ENCODE measurements at places on chromosomes 3 and 15. TPM values are rescaled to one million over a fixed set of nuclear protein-coding genes. Genes with fewer than 3 reads are reported as not detected.

Gene GP5
- 0.17 TPM for total RNA-seq

Gene ACP3
- 0.99 TPM for total RNA-seq

Gene TM4SF18
- total RNA-seq = 0.44 TPM

Gene UBE3A
- total RNA-seq = 69.0 TPM
